ENCODE measurements at places on chromosomes 5 and 9.

DNA sequence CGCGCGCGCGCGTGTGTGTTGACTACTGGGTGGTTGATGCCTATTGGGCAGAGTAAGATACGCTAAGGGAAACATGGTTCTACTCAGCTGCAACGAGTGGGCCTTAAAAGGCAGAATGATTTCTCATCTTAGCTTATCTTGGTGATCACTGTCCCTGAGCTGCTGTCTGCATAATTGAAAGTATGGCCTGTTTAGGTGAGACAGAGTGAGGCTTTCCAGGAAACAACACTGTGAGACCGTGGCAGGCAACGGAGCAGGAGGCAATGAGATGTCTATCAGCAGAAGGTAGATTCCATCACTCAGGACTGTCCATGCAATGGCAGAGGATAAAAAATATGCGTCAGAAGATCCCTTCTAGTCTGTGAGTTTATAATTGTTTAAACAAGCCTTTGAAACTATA is 277.2 kb downstream of the TRIM32 start:
- no peak for DNase-seq

DNA sequence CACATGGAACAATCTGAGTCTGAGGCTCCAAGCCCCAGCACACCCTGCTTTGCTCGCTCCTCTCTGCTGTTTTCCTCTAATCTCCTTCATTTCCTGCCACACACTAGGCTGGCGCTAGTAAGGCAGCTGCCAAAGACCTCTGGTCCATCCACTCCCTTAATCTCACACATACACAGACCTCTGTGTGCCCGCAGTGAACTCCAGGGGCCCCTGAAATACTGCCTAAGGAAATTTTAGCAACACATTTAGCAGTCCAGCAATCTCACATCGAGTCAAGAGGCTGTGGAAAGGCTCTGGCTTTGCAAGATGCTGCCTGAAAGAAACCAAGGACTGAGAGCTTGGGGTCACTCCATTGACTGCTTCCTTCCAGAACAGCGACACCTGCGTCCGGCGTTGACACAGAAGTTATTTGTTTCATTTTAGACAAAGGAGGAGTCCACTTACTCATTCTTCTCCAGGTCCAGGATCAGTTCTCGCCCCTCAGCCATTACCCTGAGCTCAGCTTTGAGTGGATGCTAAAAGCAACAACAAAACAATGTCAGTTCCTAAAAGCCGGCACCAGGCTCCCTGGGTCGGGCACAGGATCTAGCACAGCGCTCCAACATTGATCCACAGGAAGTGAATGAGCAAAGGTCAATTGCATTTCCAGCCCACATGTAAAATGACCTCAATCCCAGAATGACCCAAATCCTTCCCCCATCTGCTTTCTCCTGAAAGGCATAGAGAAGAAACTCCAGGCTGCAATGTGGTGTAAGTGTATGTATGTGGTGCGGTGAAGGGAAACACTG is 11.5 kb downstream of the ADAM19 start:
- no peak for DNase-seq

GRCh38 chr5:4230786-4231641 is 635.4 kb downstream of the IRX1 start:
- no peak for DNase-seq

- DNase-seq: no peak
Measured at GRCh38 chr5:96088706-96089498, 127.3 kb upstream of the ELL2 start.

- no peak for DNase-seq
Measured at GRCh38 chr9:107279086-107279485, 4.0 kb upstream of the RAD23B start.

- DNase-seq: no peak
Measured at GRCh38 chr9:74132986-74133385, 364.1 kb upstream of the RORB start.

DNA sequence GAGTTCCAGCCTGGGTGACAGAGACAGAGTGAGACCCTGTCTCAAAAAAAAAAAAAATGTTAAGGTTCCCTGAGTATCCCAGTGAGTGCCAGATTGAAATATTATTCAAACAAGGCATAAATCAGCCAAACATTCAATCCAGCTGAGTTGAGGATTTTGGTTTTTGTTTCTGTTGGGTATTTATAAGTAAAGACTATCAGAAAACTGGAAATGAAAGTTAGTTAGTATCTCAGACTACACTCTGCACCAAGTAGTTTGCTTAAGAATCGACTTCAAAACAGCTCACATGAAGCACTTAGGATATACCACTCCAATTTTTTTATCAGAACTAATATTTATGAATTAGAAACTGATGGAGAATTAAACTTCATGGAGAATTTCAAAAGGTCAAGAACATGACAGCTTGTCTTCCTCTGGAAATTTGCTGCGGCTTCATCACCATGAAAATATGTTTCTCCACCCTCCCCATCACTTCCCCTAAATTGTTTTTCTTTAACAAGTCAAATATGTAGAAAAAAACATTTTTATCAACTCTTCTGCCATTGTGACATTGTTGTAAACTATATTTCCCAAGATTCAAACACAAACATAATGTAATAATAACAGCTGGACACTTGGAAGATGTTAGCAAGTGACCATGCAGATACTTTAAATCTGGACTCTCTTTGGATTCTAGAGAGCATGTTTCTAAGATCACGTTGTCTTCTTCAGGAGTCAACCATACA is 110.0 kb upstream of the PTGER4 start:
- no peak for DNase-seq

DNA sequence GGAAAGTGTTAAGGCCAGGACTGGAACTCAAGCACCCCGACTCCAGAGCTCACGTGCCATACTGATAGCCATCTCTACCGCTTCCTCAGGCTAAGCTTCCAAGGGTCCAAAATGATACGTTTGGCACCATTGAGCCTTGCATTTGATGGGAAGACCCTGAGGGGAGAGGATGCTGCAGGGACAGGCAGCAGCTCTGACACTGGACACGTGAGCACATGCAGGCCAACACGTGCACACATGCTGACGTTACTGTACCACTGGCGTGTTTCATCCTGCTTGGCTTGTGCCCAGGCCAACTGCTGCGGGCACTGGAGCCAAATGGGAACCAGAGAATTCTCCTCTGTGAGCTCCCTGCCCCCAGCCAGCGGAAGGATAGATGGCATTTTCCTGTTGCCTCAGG is 5.2 kb downstream of the FAT2 start:
- DNase-seq: no peak

DNA sequence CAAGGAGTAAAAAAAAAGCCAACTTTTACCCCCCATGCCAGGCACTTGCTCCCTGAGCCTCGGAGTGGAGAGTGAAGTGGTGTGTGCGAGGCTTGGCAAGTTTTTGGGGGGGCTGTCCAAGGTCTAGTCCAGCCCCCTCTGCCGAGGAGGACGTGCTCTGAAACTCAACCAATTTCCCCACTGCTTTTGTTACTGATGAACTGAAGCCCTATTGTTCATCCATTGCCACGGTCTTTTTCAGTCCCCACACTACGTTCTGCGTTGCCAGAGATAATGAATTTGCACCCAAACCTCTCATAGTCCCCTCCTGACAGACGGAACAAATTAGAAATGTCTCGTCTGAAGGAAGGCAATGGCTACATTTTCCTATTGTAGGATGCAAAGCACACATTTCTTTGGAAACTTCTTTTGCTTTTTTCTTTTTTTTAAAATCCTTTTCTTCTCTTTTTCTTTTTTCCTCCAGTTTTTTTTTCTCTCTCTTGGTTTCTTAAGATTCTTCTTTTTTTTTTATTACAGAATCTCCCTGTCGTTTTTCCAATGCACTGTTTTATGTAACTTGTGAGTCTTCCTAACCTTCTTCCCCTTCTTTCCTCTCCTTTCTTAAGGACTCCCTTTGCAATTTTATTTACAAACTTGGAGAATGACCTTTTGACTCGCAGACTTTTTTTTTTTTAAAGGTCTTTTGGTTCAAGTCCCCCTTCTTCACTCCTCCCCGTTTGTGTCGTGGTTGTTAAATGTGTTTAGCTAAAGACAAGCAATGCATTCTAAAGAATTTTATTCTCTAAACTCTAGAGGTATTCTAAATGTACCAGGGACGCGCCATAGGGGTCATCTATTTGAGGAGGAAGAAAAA is 209.5 kb downstream of the MEF2C start:
- no peak for DNase-seq

- no peak for DNase-seq
Measured at GRCh38 chr9:76516871-76517270, 57.9 kb downstream of the GCNT1 start.

DNA sequence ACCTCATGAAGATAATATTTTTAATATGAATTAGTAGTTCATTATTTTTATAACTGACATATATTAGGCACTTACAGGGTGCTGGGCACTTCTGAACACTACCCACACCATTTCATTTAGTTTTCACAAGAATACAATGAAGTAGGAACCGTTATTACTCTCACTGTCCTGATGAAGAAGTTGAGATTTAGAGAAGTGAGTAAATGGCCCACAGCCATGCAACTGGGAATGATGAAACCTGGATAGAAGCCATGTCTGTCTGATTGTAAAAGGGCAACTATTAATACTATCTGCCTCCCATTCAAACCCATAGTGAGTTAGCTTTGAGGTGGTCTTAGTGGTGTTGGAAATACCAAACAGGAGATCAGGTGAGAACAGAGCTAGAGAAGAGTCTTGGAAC is 29.6 kb upstream of the OTULINL start:
- DNase-seq: no peak

- no peak for DNase-seq
Measured at GRCh38 chr5:75992753-75993152, 90.4 kb upstream of the SV2C start.

DNA sequence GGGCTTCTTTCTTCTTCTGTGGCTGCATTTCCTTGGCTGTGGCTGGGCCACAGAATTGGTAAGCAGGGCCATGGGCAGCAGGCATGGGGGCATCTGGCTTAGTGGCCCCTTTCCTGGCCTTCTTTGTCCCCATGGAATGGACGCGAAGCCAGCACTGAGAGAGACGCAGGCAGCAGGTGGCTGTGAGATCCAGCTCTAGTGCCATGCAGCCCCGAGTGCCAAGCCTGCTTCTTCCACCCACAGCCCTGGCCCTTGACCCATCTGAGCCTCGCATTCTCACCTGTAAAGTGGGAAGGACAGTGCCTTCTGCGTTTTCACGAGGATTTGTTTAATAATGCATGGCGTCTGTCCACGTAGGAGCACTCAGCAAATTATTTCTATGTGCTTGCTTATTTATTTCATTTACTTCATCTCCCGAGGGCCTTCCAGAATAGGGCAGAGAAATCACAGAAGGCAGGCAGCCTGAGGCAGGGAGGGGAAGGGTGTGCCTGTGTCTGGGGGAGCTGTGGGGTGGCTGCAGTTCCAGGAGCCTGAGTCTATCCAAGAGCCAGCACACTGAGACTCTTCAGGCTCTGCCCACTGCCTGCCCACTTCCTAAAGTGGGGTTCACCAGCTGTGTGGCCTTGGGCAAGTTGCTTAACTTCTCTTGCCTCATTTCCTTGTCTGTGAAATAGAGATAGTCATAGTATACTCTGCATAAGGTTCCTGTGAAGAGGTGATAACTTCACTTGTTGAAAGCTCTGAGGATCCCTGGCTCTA is 55.2 kb downstream of the NTNG2 start:
- DNase-seq: no peak

GRCh38 chr5:53501054-53501453 is 20.6 kb downstream of the FST start:
- no peak for DNase-seq

DNA sequence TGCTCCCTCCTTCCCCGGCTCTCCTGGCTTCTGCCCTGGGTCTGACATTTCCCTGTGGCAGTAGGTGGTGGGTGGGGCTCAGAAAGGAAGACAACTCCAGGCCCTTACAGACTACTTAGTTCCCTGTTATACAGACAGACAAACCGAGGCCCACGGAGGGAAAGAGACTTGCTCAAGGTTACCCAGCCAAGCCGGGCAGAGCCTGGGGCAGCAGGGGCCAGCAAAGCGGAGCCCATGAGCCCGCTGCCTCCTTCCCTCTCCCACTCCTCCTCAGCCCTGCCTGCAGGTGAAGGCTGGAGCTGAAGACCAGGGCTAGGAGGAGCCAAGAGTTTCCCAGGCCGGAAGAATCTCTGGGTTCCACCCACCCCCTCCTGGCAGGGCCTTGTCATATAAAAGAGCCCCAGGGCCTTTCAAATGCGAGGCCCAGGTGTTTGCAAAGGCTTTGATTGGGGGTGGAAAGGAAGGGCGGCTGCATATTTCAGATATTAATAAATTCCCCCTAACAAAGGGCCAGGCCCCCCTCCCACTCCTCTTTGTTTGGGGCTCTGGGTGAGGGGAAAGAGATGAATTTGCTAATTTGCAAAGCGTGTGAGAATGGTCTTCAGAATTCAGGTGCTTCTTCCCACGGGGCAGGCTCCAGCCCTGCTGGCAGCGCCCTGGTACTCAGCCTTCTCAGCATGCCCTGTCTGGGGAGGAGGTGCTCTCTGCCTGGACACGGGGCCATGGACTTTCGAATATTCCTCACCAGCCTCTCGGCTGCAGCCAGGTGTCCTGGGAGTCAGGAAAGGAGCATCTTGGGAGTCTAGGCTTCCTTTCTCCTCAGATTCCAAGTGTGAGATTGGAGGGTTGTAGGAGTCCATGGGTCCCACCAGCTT is 21.5 kb downstream of the SLC6A7 start:
- DNase-seq: no peak

DNA sequence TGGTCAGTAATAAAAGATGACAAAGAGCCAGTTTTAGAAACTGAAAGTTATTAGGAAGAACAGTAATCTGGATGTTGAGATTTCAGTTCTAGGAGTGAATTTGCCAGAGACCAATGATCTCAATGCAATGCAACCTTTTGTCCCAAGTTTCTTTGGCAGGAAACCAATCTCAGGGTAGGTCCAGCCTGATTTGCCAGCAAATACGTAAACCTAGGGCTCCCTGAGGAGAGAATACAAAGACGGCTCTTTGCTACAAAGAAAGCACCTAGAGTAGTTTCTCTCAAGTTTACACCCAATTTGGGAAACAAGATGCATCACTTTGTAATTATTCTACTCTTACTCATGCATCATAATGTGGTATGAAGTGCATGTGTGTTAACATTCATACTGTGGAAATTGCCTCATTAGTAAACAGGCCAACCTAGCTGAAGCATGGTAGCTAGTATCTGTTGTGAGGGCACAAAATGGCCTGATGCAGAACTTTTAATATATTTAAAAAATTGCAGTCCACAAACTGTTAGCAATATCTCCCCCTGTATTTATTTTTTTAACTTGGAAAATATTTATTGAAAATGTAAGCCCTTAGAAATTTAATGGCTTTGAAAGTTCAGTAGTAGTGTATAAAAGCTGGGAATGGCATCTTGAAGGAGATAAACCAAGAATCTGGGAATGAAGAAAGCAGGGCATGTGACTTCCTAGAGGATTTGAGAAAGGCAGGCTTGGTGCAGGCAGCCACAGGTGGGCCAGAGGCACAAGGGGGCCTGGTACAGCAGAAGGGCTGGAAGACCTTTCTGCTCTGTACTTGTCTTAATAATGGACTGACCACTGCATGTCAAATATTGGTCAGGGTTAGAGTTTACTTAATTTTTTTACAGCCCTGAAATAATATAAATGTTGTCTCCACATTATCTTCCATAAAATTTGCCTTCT is 59.5 kb downstream of the MAST4 start:
- DNase-seq: no peak

DNA sequence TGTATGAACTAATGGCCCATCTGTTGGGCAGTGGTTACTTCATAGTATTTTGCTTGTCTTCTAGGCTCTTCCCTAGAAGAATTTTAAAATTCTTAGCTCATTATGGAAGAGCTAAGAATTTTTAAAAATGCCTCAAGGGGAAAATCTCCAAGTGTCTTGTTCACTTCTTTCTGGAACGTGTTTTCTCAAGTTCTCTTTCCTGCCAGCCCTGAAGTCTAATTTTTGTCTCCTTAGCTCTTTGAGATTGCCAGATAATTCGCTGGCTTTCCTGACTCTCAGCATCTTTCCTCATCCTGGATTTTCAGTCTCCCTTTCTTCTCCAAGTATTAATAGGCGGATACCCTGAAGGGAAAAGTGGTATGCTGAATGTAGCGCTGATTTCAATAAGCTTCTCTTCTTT is 395.4 kb downstream of the ARRDC3 start:
- no peak for DNase-seq

- DNase-seq: no peak
Measured at GRCh38 chr5:77635917-77636640, 2.4 kb downstream of the OTP start.
